Stimulated activated CD4-positive, alpha-beta T cell treated with anti-CD3 and anti-CD28 coated beads, Interleukin-4, amount 100 ng/mL, for 24 hours (primary cell): ENCODE measurements at places on chromosomes 12 and 14.

- DNase-seq = no peak
Measured at GRCh38 chr12:101186291-101186690, 23.7 kb downstream of the SLC5A8 start.

- DNase-seq = no peak
Measured at GRCh38 chr14:73244541-73245290, 7.4 kb downstream of the PAPLN start.

GRCh38 chr14:68921666-68922065, 57.4 kb downstream of the ACTN1 start:
- DNase-seq = no peak

GRCh38 chr14:68322940-68323620, 469.8 kb downstream of the ZFP36L1 start:
- DNase-seq = no peak
